DMS79 (cell line): ENCODE measurements at places on chromosomes 4 and X.

- DNase-seq = no peak
These were observed 363.4 kb downstream of the TMA16 start for GRCh38 chr4:163857903-163858302.

DNA sequence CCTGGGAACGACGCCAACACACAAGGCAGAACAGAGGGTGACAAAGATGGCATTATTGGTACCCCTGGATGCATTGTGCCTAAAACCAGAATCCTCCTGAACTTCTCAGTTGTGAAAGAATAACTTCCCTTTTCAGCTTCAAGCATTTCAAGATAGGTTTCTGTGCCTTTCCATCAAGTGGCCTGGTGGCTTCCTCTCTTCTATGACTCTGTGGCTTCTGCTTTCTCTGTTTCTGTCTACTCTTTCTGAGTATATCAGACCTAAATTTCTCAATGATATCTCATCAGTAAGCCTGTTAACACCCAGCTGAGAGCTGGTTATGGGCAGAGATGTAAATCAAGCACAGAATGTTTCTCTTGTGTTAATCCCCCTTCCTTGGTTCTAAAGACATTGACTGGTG, 21.4 kb upstream of the FAM9B start:
- DNase-seq = no peak

DNA sequence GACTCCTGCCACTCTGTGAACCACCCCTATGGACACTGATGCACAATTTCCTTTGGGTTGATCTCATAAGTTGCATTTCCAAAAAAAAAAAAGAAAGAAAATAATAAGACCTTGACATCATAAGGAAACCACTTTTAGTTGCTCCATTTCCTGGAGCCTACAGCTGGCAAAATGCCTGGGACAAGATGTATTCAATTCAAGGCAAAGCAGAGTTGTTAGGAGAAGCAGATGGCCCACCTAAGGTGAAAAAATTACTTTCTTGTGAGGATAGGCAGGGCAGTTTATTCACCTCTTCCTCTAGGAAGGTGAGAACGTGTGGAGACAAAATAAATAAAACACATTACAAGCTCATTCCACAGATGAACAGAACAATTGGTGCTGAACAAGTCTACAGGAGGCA, 14.1 kb upstream of the SCRG1 start:
- DNase-seq = no peak

GRCh38 chr4:160969925-160970324, 1193.9 kb downstream of the FSTL5 start:
- DNase-seq = no peak

DNA sequence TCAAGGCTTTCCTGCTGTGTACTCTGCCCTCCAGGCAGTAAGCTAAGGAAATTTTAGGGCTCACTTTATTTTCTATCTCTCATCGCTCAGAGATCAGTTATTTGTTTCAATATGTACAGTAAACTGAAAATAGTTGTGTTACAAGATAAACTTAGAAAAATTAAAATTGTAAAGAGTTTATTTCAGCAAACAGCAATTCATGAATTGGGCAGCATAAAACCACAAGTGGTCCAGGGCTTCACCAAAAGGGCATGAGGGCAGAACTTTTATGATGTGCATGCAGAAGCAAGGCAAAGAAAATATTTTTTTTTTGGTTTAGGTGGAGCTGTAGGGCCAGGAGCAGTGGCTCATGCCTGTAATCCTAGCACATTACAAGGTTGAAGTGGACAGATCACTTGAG, 20.1 kb upstream of the MAGEA11 start:
- DNase-seq = no peak

DNA sequence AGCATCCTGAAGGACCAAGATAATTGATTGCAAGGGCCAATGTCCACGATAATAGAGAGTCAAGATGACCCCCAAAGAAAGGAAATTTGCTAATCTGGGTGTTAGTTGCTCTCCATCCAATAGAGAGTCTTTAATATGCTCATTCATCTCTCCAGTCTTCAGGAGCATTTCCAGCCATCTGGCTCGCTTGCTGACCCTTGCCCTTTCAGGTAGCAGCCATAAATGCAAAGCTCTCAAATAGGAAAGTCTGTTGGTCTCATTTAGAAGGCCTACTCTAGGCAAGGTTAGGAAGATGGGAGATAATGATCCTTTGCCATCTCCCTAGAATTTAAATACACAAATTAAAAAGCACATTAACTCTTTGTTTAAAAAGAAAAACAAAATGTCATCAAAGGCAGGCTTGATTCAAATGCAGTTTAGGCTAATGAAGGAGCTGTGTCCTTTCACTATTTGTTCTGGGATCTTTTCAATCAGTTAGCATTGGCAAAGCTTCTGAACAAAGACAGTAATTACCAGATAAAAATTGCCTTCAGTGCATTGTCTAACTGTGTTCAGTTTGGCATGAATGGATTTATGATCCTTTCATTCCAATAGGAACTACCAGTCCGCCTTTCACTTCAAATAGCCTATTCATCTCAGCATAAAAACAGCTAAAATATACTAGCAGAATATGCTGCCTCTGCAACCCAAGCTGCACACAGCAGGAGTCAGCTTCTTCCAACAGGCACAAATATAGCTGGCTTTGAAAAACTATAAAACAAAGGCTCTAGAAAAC, 49.6 kb upstream of the ATXN3L start:
- DNase-seq = no peak

DNA sequence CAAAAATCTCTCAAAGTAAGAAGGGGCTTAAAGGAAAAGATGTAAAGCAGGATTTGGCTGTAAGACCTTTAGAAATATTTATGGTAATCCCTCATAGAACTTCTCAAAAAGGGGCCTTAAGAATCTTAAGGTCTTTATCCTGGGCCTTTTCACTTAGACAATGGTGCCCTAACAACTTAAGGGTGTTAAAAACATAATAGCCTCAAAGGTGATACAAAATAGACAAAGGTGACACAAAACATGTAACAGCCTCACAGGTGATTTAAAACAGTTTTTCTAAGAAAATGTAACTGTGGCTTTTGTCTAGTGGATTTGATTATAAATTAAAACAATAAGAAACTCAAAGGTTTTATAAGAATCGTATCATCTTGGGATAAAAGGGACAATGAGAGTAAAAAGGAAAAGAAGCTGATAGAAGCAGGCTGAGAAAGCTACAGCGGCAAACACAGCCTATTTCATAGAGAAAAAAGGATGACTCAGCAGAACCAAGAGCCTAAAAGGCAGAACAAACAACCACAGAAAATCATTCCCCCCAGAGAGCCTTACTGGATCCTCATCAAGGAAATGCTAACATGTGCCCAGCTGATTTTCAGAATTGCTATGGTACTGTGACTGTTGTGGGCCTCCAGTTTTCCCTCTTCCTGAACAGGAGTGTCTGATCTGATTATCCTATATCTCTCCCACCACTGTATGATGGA, 164.3 kb downstream of the STPG2 start:
- no peak for DNase-seq

- DNase-seq = no peak
These were observed 1.6 kb downstream of the GAB1 start for GRCh38 chr4:143338313-143338712.

GRCh38 chrX:40402831-40403533, 177.8 kb upstream of the ATP6AP2 start:
- DNase-seq = no peak

DNA sequence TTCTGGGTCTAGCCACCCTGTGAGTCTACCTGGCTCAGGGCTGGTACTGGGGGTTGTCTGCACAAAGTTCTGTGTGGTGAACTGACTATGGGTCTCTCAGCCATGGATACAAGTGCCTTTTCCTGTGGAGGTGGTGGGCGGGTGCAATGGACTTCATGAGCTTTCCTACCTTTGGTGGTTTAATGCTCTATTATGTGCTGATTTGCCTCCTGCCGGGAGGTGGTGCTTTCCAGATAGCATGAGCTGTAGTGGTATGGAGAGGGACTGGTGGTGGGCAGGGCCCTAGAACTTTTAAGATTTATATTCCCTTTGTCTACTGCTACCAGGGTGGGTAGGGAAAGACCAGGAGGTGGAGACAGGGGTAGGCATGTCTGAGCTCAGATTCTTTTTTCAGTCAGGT, 48.0 kb downstream of the PBDC1 start:
- DNase-seq = no peak

GRCh38 chrX:138928737-138929459, 217.4 kb upstream of the FGF13 start:
- no peak for DNase-seq

GRCh38 chr4:148649652-148650331, 207.6 kb upstream of the NR3C2 start:
- no peak for DNase-seq

GRCh38 chr4:140188975-140189374, 35.0 kb upstream of the MAML3 start:
- DNase-seq = no peak

DNA sequence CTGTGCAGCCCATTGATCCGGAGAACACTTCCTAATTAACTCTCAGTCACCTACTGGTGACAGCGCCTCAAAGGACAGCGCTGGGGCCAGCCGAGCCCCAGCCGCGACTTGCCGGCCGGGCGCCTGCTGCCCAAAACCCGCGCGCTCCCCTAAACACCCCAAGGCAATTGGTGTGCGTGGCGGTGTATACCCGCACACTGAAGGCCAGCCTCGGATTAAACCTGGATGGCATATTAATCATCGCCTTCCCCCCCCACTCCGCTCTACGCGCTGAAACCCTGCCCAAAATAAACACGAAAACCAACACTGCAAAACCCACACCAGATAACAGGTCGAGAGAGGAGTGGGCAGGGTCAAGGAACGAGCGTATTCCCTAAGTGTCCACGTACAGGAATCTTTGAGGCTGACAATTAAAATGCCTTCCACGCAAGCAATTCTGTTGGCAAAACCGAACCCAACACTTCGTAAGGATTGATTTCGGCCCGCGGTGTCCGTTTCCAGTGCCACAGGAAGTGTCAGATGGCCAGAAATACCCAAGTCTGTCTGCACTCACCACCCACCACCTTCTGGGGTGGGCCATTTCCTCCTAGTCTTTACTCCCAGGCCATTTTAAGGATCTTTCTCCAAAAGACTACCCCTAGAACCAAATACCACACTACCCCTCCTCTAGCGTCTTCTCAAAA, 2.7 kb downstream of the BCOR start:
- no peak for DNase-seq
